ENCODE measurements at places on chromosomes 1 and 21.

DNA sequence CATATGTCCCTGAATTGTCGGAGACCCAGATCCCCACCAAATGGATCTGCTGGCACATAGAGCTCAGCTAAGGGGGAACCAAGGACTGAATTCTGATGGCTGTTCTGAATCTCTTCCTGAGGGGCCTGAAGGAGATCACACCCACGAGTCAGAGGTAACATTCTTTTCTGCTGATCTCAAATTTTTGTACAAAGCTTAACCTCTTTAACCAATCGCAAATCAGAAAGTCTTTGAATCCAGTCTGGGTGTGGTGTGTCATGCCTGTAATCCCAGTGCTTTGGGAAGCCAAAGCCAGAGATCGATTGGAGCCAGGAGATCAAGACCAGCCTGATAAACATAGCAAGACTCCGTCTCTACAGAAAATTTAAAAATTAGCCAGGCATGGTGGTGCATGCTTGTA is 62.8 kb upstream of the PRRC2C start:
- DNase-seq: no peak

GRCh38 chr1:62062087-62062486 is 132.6 kb upstream of the L1TD1 start:
- DNase-seq: no peak

DNA sequence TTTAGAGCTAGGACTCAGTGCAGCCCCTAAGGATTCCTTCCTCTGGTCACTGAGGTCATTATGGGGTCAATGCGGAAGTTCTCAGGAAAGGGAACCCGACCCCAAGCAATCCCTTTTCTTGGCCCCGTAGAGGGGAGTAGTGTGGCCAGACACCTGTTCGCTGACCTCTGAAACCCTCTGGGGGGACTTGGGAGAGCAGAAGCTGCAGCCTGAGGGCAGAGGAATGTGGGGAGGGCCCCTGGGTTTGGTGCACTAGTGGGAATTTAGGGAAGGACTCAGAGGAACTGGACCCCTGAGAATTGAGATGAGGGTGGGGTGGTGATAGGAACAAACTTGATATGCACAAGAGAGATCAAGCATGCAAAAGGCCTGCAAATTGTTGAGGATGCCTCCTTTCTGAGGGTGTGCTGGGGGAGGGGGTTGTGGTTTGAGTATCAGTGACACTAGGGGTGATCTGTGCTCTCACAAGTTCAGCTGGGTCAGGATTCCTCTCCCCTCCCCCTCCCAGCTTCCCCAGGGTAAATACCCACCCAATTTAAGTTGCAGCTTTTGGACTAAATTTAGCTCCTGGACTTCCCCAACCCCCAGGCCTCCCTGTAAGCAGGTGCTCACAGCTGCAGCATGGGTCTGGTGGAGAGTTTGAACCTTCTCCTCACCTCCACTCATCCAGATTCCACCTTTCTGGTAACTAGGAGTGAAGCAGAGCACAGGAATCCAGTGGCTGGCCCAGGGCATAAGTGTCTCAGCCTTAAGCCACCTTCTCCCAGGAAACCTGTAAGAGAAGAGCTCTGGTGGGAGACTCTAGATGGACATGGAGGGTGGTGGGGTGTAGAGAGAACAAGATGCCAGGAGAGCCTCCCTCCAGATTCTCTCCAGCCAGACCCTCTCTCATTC is 13.5 kb downstream of the ADAMTSL4 start:
- peak; percentile 80 for DNase-seq

DNA sequence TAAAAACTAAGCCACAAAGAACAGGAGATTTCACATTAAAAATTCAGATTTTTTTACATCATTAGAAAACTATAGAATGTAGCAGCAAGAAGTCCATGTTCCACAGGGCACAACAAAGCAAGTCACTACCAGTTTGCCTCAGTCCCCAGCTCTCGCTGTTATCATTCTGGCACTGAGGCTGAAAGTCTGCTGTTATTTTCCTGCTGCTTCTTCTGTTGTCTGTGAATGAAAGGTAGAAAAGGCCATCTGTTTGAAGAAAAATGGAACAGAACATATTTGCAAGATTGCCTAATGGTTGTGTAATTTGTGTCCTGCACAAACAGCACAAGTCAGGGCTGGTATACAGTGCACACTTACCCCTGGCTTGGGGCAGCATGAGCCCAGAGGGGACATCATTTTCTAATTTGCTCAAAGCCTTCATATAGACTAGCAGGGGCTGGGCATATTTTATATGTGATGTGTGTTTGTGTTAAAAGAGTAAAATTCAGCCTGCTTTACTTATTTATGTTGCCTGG is 105.6 kb upstream of the COG2 start:
- no peak for DNase-seq

GRCh38 chr1:33326785-33327184 is 5.9 kb upstream of the A3GALT2 start:
- no peak for DNase-seq
